Activated CD4-positive, alpha-beta T cell treated with anti-CD3 and anti-CD28 coated beads, Interleukin-2, amount 10 ng/mL, durations not matched to agents 7 days and 5 days (primary cell): ENCODE measurements at places on chromosomes 6 and 20. TPM values are rescaled to one million over a fixed set of nuclear protein-coding genes. Genes with fewer than 3 reads are reported as not detected.

DLL1 gene
- 0.55 TPM for total RNA-seq

PNLDC1 gene
- total RNA-seq = 0.17 TPM

- DNase-seq = no peak
- peak within 1 kb of the TSS; percentile 82 for H3K4me3 ChIP-seq
- no peaks in the 10 kb centered on the region for H3K27me3 ChIP-seq
- H3K27ac ChIP-seq = peak within 1 kb of the TSS; percentile 90
- H3K36me3 ChIP-seq = peaks cover 1% of the 10 kb centered on the region
- H3K4me1 ChIP-seq = peaks cover 15% of the 10 kb centered on the region
These were observed at the start of gene CBFA2T2 for GRCh38 chr20:33490023-33490933. Gene CBFA2T2 (plus strand): TSS chr20:33490096. CDS start chr20:33490268, 172 bp downstream.

GRCh38 chr20:44754554-44754953 is 8.9 kb downstream of the KCNK15 start:
- DNase-seq = no peak
- H3K27me3 ChIP-seq = no peaks in the 10 kb centered on the region
- H3K36me3 ChIP-seq = no peaks in the 10 kb centered on the region
- H3K4me3 ChIP-seq = no peak overlapping the region
- no peak overlapping the region for H3K27ac ChIP-seq
- no peaks in the 10 kb centered on the region for H3K4me1 ChIP-seq

GRCh38 chr20:57417051-57417689 is 26.0 kb downstream of the RBM38 start:
- no peak overlapping the region for H3K4me3 ChIP-seq
- H3K36me3 ChIP-seq = no peaks in the 10 kb centered on the region
- DNase-seq = no peak
- peak overlapping the region; percentile 19 for H3K27ac ChIP-seq

DNA sequence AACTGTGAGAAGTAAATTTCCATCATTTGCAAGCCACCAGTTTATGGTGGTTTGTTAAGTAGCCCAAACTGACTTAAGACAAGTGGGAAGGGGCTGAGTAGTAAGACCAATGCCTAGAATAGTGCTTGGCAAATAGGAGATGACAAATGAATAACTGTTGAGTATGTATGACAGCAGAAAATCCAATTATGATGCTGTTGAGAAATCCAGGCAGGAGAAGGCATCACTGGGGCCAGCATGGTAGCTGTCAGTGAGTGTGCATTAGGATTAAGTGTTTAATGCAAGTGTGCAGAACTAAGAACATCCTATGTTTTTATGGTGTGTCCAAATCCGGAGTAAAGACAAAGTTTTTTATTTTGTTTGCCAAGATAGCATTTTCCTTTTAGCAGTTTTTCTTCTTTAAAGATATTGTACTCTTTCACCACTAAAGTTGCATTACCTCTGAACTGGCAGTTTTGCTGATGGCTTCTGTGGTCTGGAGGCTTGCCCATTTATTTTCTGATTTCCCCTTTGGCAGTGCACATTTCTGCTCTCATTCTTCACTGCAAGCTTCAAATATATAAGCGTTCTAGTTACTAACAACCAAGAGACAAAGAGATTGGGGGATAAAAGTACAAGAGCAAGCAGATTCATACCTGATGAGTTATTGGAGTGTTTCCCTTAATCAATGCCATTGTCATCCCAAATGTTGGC is 289.7 kb downstream of the KCNQ5 start:
- no peaks in the 10 kb centered on the region for H3K4me1 ChIP-seq
- no peak overlapping the region for H3K4me3 ChIP-seq
- DNase-seq = no peak
- no peak overlapping the region for H3K27ac ChIP-seq
- H3K27me3 ChIP-seq = no peaks in the 10 kb centered on the region
- H3K36me3 ChIP-seq = no peaks in the 10 kb centered on the region

DNA sequence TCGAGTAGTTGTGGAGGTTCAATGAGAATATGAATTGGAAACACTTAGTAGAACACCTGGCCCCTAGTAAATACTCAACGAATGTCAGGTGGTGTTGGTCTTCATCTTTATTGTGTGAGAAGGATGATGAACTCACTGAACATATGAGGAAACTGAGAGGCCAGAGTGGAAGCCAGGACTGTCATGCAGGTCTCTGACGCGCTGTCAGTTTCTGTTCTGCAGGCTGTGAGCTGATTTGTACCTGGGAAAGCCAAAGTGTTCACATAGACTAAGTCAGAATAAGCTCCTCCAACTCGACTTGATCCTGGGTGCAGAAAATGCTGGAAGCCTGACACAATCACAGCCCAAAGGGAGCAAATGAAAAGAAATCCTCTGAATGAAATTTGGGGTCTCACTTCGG is 222.2 kb downstream of the LY86 start:
- no peaks in the 10 kb centered on the region for H3K36me3 ChIP-seq
- H3K4me3 ChIP-seq = peak overlapping the region; percentile 77
- no peak for DNase-seq

- no peak overlapping the region for H3K4me3 ChIP-seq
- no peak overlapping the region for H3K27ac ChIP-seq
- H3K4me1 ChIP-seq = peaks cover 8% of the 10 kb centered on the region
- no peaks in the 10 kb centered on the region for H3K27me3 ChIP-seq
- peaks cover 13% of the 10 kb centered on the region for H3K36me3 ChIP-seq
These were observed 53.6 kb downstream of the KAT14 start for GRCh38 chr20:18191306-18191705.

DNA sequence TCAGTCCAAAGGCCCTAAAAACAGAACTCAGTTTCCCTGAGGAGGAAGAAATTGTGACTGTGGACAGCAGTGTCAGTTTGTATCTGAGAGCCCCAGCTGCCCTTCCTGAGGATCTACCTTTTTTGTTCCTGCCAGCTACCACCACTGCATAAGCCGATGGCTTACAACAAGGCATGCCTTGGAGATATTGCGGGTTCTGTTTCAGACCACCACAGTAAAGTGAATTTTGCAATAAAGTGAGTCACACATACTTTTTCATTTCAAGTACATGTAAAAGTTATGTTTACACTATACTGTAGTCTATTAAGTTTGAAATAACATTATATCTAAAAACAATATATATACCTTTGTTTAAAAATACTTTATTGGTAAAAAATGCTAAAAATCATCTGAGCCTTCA is 9.6 kb upstream of the CST3 start:
- H3K4me3 ChIP-seq = no peak overlapping the region
- H3K27ac ChIP-seq = no peak overlapping the region
- H3K4me1 ChIP-seq = no peaks in the 10 kb centered on the region
- DNase-seq = no peak
- no peaks in the 10 kb centered on the region for H3K36me3 ChIP-seq

- H3K4me3 ChIP-seq = no peak overlapping the region
- H3K27me3 ChIP-seq = no peaks in the 10 kb centered on the region
- no peaks in the 10 kb centered on the region for H3K36me3 ChIP-seq
These were observed 12.6 kb upstream of the PCMTD2 start for GRCh38 chr20:64242797-64243475.
